A673 (cell line): ENCODE measurements at places on chromosomes 6 and 20. TPM values are rescaled to one million over a fixed set of nuclear protein-coding genes. Genes with fewer than 3 reads are reported as not detected.

DNA sequence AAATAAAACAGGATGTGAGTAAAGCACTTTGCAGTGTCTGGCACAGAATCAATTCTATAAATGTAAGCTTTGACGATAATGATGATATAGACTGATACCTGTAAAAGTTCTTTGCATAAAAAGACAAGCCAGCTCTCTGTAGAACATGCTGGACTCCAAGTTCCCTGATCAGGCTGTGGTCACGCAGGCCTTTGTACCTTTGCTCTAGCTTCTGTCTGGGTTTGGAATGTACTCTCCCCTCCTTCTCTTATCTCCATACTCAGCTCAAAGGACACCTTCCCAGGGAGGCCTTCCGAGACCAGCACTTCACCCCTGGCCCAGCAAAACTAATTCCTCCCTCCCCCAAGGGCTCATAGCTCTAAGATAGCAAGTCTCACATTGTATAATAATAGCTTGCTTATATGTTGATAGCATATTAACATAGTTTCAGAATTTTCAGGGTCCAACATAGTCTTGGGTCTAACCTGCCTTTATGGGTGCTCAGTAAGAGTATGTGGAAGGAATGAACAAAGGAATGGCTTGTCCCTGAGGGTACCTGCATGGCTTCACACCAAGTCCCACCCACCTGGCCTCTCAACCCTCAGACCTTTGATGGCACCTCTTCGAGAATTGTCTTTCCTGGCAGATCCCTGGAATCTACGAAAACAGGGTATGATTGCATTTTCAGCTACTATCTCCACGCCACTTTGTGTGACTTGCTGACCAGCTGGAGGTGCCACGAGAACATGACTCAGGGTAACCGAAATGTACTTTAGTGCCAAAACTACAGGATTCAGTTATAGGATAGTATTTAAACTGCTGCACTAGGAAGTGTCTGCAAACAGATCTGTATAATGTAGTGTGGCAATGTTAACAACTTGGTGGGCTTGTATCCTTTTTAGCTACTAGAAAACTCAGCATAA is 41.7 kb upstream of the PIM1 start:
- peaks cover 16% of the 10 kb centered on the region for H3K4me1 ChIP-seq
- no peaks in the 10 kb centered on the region for H3K27me3 ChIP-seq
- H3K36me3 ChIP-seq = no peaks in the 10 kb centered on the region
- H3K4me3 ChIP-seq = no peak overlapping the region

DNA sequence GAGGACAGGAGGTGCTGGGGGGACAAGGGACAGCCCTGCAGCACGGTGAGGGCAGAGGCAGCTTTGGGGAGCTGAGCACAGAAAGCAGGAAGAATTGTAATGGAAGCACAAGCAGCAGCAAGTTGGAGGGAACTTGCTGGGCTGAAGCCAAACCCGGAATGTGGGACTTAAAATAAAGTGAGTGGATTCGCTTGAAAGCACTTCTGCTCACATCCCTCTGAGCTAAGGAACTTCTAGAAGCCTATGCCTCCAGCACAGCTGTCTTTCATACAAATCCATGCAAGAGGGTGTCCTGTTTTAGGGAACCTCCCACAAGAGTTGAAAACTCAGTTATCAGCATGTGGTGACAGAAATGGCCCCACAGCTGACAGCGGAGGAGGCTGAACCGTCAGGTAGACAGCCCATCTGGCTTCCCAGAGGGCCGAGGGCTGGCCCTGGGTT is 71.4 kb upstream of the MLN start:
- H3K4me1 ChIP-seq = no peaks in the 10 kb centered on the region
- DNase-seq = no peak
- H3K36me3 ChIP-seq = no peaks in the 10 kb centered on the region
- H3K27ac ChIP-seq = no peak overlapping the region

DNA sequence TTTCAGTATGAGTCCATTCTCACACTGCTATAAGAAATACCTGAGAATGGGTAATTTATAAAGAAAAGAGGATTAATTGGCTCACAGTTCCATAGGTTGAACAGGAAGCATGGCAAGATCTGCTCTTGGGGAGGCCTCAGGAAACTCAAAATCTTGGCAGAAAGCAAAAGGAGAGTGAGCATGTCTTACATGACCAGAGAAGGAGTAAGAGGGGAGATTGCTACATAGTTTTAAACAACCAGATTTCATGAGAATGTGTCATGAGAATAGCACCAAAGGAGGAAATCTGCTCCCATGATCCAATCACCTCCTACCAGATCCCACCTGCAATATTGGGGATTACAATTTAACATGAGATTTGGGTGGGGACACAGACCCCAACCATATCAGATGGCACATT is 672.4 kb downstream of the HTR1B start:
- no peak for DNase-seq
- no peaks in the 10 kb centered on the region for H3K4me1 ChIP-seq
- H3K4me3 ChIP-seq = no peak overlapping the region
- no peaks in the 10 kb centered on the region for H3K36me3 ChIP-seq

GRCh38 chr6:125802943-125803377 is 12.2 kb downstream of the NCOA7 start:
- no peak for DNase-seq
- H3K27ac ChIP-seq = peak overlapping the region; percentile 25
- H3K27me3 ChIP-seq = no peaks in the 10 kb centered on the region
- no peak overlapping the region for H3K4me3 ChIP-seq

DNA sequence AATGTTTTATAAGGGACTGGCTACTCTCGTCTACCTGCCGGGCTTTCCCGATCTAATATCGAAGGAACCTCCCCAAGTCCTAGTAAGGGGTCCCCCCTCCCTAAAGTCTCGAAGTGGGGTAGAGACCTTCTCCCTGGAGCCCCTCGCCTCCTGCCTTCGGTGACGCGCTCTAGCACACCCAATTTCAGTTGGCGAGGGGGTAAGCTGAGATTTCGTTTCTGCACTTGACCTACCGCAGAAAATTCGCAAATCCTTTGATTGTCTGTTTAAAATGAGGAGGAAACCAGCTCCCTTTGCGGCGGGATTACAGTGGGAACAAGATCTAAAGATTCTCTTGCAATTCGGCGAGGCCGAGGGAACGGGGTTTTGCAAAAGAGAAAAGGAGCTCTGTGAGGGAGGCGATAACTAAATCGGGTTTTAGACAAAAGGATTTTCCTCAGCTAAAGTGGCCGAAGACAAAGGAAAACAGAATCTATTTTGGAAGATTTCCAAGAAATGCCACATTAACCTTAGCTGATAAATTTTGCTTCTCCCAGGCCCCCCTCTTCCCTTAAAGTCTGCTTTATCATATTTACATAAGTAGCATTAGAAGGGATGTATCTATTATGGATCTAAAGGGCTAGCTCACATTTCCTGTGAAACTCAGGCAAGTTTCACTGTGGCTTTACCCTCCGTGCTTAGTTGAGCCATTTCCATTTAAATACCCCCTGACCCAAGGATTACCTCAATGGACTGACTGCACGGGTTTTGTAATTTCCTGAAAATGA is 8.4 kb downstream of the SIM1 start:
- DNase-seq = no peak
- H3K27me3 ChIP-seq = no peaks in the 10 kb centered on the region
- H3K36me3 ChIP-seq = no peaks in the 10 kb centered on the region
- H3K4me1 ChIP-seq = no peaks in the 10 kb centered on the region
- no peak overlapping the region for H3K27ac ChIP-seq
- H3K4me3 ChIP-seq = no peak overlapping the region

DNA sequence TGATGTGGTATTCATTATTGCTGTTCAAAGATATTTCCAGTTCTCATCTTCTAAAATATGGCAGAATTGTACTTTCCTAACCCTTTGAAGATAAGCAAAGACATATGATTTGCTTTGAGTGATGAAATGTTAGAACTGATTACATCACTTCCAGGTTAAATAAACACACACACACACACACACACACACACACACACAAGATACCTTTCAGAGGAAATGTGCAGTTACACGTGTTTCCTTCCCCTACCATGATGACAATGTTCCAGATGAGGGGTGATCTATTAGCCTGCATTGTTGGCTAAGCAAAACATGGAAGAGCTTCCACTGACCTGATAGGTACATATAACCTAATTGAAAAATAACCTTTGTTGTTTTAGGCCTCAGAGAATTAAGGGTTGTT is 11.7 kb upstream of the FRK start:
- H3K27ac ChIP-seq = no peak overlapping the region
- H3K27me3 ChIP-seq = no peaks in the 10 kb centered on the region
- H3K4me1 ChIP-seq = peaks cover 3% of the 10 kb centered on the region
- H3K4me3 ChIP-seq = no peak overlapping the region
- H3K36me3 ChIP-seq = no peaks in the 10 kb centered on the region

DNA sequence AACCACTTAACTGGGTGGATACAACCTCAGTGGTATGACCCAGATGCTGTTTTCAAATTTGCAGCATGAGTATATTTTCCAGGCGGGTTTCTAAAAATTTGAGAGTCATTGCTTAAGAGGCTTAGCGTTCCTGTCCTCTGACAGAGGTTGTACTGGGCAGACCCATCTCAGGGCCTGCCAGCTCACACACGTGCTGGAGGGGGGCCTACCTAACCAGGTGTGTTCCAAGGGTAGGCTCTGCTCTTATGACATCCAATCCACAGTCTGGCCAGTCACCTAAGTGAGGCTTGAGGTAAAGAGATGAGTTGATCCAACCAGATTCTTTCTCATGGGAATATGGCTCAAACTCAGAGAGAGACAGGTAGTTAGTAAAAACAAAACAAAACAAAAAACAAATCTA is 1.3 kb downstream of the LYRM4 start:
- H3K4me1 ChIP-seq = peaks cover 16% of the 10 kb centered on the region
- DNase-seq = no peak
- H3K27me3 ChIP-seq = no peaks in the 10 kb centered on the region
- no peaks in the 10 kb centered on the region for H3K36me3 ChIP-seq
- H3K27ac ChIP-seq = no peak overlapping the region

GRCh38 chr6:85792254-85792653 is 149.6 kb upstream of the SYNCRIP start:
- H3K27me3 ChIP-seq = no peaks in the 10 kb centered on the region
- no peak overlapping the region for H3K27ac ChIP-seq
- H3K4me1 ChIP-seq = peaks cover 18% of the 10 kb centered on the region
- DNase-seq = peak; percentile 67
- no peaks in the 10 kb centered on the region for H3K36me3 ChIP-seq

- DNase-seq = no peak
- H3K4me3 ChIP-seq = no peak overlapping the region
- H3K27me3 ChIP-seq = no peaks in the 10 kb centered on the region
- no peaks in the 10 kb centered on the region for H3K36me3 ChIP-seq
Measured at GRCh38 chr6:163671355-163671754, 256.8 kb downstream of the QKI start.

GRCh38 chr20:37757550-37757949 is 63.7 kb downstream of the CTNNBL1 start:
- H3K27me3 ChIP-seq = no peaks in the 10 kb centered on the region
- H3K4me3 ChIP-seq = no peak overlapping the region
- H3K27ac ChIP-seq = no peak overlapping the region
- DNase-seq = no peak

DNA sequence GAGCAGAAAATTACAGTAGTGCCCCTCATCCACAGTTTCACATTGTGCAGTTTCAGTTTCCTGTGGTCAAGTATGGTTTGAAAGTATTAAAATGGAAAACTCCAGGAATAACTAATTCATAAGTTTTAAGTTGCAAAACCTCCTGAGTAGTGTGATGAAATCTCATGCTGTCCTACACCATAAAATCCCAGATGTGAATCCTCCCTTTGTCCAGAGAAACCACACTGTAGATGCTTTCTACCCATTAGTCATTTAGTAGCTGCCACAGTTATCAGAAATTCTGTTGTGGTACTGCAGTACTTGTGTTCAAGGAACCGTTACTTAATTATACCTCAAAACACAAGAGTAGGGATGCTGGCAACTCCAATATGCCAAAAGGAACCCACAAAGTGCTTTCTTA is 74.7 kb downstream of the PTCHD4 start:
- H3K27ac ChIP-seq = no peak overlapping the region
- no peak for DNase-seq
- no peaks in the 10 kb centered on the region for H3K27me3 ChIP-seq
- H3K36me3 ChIP-seq = no peaks in the 10 kb centered on the region
- peaks cover 9% of the 10 kb centered on the region for H3K4me1 ChIP-seq

DNA sequence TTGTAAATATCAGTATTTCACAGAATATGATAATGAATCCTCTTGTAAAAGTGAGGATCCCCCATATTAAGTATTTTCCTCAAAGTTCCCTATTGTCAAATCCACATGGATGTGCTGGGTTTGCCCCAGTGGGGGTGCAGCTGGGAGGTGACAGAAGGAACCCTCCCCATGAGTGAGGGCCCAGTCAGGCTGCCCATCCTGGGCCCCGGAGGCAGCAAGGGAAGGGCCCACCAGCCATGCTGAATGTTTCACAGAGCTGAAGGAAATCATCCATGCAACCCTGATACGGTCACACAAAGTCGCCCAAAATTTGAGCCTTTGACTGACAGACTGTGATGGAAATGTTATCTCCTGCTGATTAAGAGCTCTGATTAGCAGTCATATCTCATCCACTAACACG is 39.7 kb downstream of the FRMD1 start:
- no peak overlapping the region for H3K4me3 ChIP-seq
- H3K27ac ChIP-seq = no peak overlapping the region
- no peak for DNase-seq
- no peaks in the 10 kb centered on the region for H3K27me3 ChIP-seq
- H3K36me3 ChIP-seq = no peaks in the 10 kb centered on the region

GRCh38 chr20:18138639-18139583 is 1.2 kb downstream of the KAT14 start:
- peak overlapping the region; percentile 89 for H3K4me3 ChIP-seq
- no peaks in the 10 kb centered on the region for H3K27me3 ChIP-seq
- no peaks in the 10 kb centered on the region for H3K4me1 ChIP-seq
- H3K27ac ChIP-seq = peak overlapping the region; percentile 88
- H3K36me3 ChIP-seq = no peaks in the 10 kb centered on the region

- no peak overlapping the region for H3K4me3 ChIP-seq
- no peak for DNase-seq
- H3K36me3 ChIP-seq = no peaks in the 10 kb centered on the region
- H3K4me1 ChIP-seq = no peaks in the 10 kb centered on the region
Measured at GRCh38 chr6:44697327-44697726, 309.8 kb downstream of the CDC5L start.

- no peak overlapping the region for H3K27ac ChIP-seq
- peak; percentile 24 for DNase-seq
- no peaks in the 10 kb centered on the region for H3K4me1 ChIP-seq
- H3K36me3 ChIP-seq = no peaks in the 10 kb centered on the region
- H3K4me3 ChIP-seq = no peak overlapping the region
- no peaks in the 10 kb centered on the region for H3K27me3 ChIP-seq
Measured at GRCh38 chr6:9851541-9852380, 563.1 kb downstream of the TFAP2A start.

DNA sequence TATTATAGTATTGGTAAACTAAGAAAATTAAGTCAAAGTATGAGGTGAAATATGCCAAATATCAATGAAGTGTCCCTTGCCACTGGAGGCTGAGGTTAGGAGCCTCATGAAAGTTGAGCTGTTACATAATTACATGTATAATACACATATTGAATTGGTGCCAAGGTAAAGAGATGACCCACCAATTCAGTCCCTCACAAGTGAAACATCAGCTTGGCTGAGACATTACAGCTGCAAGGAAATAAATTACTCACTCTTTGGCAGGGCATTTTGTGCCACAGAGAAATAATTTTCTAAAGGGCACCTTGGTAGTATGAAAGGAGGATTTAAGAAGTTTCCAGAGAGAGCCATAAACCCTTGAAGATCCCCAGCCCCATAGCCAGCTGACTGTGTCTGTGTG is 127.4 kb downstream of the ADGRG6 start:
- no peak overlapping the region for H3K4me3 ChIP-seq
- DNase-seq = no peak
- H3K27me3 ChIP-seq = no peaks in the 10 kb centered on the region
- H3K36me3 ChIP-seq = no peaks in the 10 kb centered on the region
- H3K27ac ChIP-seq = no peak overlapping the region
- no peaks in the 10 kb centered on the region for H3K4me1 ChIP-seq

The TRAPPC3L gene
- not detected in 2 replicates for total RNA-seq

The HSD17B8 gene
- total RNA-seq = 5.9 and 11.0 TPM in 2 replicates

The TCF21 gene
- total RNA-seq = not detected in 2 replicates

The THEMIS gene
- total RNA-seq = not detected in 2 replicates

The LTA gene
- total RNA-seq = not detected in 2 replicates

The PKIB gene
- total RNA-seq = 10.4 and 11.5 TPM in 2 replicates

The GMPR gene
- 0.32 and 0.76 TPM in 2 replicates for total RNA-seq
